ENCODE measurements at places on chromosomes 1 and 21.

DNA sequence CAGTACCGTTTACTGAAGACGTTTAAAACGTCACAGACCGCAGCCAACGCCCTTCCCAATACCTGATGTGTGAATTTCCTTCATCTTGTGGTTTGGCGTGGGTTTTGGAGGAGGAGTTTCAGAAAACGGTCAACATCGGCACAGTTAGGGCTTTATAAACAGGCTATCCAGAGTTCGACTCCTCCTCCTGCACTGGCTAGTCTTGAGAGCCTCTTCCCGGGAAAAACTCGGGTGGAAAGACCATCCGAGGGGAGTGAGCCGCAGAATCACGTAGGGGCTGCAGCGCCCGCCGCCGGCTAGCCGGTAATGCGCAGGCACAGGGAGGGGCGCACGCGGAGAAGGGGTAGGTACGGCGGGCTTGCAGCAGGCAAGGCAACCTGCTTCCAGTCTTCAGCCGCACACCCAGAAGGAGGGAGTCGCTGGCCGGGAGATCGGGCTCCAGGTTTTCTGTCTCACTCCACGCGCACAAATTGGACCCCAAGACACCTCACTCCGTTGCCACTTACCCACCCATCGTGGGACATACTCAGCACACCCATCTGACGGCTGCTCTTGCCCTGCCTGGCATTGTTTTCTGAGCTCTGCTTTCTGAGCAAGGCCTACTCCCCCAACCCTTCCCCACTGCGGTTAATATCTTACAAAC is 25.4 kb downstream of the SLC19A2 start:
- DNase-seq = no peak

GRCh38 chr1:35175602-35176001 is 17.3 kb downstream of the SFPQ start:
- DNase-seq = no peak

GRCh38 chr21:29725025-29725736 is 214.6 kb downstream of the GRIK1 start:
- DNase-seq = no peak

GRCh38 chr1:119947468-119947867 is 51.2 kb upstream of the ADAM30 start:
- DNase-seq = peak; percentile 62

DNA sequence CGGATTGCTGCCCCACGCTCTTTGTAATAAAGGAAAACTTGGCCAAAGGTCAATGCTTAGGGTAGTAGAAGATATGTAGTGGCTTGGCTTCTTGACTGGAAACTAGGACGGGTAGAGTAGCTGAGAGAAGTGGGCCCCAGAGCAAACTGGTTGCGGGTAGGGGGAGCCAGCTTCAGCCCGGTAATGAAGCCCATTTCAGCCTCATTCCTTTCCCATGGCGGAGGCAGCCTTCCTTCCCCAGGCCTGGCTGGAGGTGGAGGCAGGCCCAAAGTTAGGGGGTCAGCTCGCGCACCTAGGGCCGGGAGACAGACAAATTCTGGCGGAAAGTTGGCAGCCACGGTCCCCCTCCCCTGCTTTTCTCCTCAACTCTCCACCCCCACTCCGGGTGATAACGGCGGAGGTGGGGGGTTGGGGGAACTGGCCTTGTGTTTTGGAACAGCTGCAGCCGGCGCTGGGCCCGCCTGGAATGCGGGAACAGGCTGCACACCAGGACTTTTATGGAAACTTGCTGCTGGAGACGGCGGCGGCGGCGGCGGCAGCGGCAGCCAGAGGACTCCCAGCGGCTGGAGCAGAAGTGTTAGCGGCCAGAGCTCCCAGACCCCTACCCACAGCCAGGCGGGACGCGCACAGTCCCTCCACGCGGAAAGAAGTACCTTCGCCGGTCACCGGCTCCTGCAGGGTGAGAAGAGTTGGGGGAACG is at the start of gene NEXN:
NEXN (plus strand) TSS at position 544 of the 700 bp plus-strand sequence. CDS start 27,483 bp downstream, outside the sequence.
- peak; percentile 85 for DNase-seq

- DNase-seq = no peak
Measured at GRCh38 chr1:7831458-7831857, 21.4 kb downstream of the UTS2 start.

GRCh38 chr1:182768963-182769362 is 20.6 kb upstream of the NPL start:
- DNase-seq = peak; percentile 13

- DNase-seq = no peak
Measured at GRCh38 chr1:210800301-210800700, 333.6 kb downstream of the KCNH1 start.

DNA sequence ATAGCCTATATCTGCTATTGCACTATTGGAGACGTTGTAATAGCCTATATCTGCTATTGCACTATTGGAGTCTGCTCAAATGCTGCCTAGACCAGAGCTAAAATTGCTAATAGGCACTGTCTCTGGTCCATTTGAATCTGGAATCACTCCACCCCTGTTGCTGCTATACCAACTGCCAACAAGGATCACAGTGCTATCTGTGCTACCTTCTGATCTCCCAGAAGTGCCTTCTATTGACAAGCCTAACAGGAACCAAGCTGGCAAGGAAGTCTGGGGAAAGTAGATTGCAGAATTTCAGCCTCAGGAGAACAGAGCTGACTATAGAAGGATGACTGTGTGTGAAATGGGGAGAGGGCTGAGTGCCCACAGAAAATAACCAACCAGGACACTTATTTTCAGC is 15.9 kb downstream of the RWDD3 start:
- DNase-seq = no peak
